ENCODE measurements at places on chromosomes 2 and 18.

DNA sequence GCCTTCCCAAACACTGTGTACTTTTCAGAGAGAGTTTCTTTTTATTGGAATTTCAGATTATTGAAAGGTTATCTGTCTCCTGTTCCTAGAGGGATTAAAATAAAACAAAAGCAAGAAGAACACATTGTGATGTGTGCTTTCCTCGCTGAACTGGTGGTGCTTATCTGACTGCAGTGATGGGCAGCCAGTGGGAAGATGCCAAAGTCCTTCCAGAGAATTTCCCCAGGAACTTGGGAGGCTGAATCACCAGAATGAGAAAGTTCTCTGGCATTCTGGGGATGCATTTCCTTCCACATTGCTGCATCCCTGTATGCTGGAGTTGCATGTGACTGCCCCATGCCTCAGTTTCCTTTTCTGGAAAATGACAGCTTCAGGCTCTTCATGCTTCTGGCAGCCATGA is 53.9 kb upstream of the SEC11C start:
- no peak for DNase-seq

- DNase-seq: no peak
Observed at GRCh38 chr2:144666032-144666431, 146.1 kb upstream of the ZEB2 start.

DNA sequence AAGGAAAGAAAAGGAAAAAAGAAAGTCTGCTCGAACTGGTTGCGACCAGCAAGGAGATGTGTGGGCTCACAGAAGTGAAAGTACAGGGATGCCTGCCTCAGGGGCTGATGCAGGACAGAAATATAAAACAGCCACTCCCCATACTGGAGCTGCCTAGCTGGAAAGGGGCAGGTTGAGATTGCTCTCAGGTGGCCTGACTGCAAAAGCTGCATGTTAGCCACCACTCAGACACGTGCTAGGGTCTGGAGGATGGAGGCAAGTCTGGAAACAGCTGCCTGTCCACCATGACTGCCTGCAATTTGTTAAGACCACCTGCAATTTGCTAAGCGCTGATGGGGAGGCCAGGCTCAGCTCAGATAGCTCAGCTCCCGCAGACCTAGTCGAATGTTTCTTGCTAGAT is 17.9 kb downstream of the B3GNT7 start:
- DNase-seq: no peak

- DNase-seq: no peak
Observed at GRCh38 chr2:99183025-99183424, 2.0 kb downstream of the MRPL30 start.

Data from neuronal stem cell (in vitro differentiated cells).